ENCODE measurements at places on chromosomes 16 and 17. TPM values are rescaled to one million over a fixed set of nuclear protein-coding genes. Genes with fewer than 3 reads are reported as not detected.

The KRT222 gene
- 0.57 TPM for total RNA-seq

The GNG13 gene
- total RNA-seq, result not detected

The TP53TG3B gene
- total RNA-seq, result not detected

The CD300E gene
- not detected for total RNA-seq

The C17orf107 gene
- 0.26 TPM for total RNA-seq

The MMP15 gene
- 63.1 TPM for total RNA-seq

The CES5A gene
- total RNA-seq, result not detected

The ESRP2 gene
- total RNA-seq, result 0.18 TPM

The NACA2 gene
- not detected for total RNA-seq

The CA5A gene
- not detected for total RNA-seq

The BOLA2 gene
- total RNA-seq, result 29.0 TPM

The TRPV2 gene
- 0.83 TPM for total RNA-seq

The LRRC37A3 gene
- total RNA-seq, result 1.8 TPM

The CMTR2 gene
- total RNA-seq, result 10.7 TPM

The IRX5 gene
- 1.9 TPM for total RNA-seq

The EFNB3 gene
- 1.3 TPM for total RNA-seq

The WNT9B gene
- 0.05 TPM for total RNA-seq

The SHCBP1 gene
- total RNA-seq, result 40.3 TPM

The TP53TG3 gene
- total RNA-seq, result 0.49 TPM

The RGS11 gene
- total RNA-seq, result 4.4 TPM

The ITGAE gene
- total RNA-seq, result 85.6 TPM

The TERB1 gene
- not detected for total RNA-seq

Data from A549 treated with AZD2906 at 1 μM for 4 hours (cell line).